G401 (cell line): ENCODE measurements at places on chromosomes 3 and 15.

- no peak for DNase-seq
Measured at GRCh38 chr3:141407047-141407446, 38.7 kb downstream of the ZBTB38 start.

DNA sequence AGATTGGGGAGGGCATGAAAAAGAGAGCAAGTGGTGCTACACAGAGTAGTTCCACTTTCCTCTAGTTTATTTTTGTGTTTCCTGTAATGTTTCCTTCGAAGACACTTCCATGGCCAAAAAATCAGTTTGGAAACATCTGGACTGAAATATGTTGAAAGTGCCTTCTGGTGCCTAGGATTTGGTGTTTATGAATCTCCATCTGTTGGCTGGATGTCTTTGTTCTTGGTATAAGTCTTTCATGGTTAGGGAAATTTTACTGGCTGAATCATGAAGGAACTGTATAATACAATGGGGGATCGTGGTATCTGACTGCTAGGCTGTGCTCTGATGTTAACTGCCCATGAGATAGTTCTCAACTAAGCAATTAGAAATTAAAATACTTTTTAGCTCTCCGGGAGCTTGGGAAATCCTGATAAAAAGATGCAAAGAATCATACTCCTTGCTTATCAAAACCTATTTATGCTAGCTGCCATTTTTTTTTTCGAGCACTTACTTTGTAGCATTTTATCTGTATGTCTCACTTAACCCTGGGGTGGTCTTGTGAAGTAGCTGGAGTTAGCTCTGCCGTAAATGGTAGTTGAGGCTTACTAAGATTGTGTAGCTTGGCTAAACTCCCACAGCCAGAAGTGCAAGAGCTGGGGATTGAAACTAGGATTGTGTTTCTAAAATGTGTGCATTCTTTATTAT is 21.9 kb downstream of the AKAP13 start:
- no peak for DNase-seq

GRCh38 chr15:22958487-22959280 is 21.5 kb downstream of the CYFIP1 start:
- no peak for DNase-seq

DNA sequence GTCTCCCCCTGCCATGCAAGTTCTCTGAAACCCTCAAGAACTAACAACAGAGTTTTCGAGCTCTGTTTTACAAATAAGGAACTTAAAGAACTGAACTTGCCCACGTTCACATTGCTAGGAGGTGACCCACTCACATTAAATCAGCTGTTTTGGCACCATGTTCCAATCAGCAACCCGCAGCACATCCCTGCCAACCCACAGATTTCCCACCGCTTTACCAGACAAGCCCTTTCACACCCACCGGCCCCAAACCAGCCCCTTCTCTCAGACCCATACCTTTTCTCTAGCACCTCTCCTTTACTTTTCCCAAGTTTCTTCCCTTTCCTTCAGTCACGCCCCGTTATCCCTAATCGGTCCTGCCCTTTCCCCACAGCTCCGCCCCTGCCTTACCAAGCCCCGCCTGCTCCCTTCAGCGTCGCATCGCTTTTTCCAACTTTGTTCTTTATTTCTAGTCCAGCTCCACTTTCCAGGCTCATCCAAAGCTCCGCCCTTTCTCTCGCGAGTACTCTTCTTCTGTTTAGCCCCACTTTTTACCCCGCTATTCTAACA is 804 bp upstream of the BRPF1 start:
- no peak for DNase-seq

DNA sequence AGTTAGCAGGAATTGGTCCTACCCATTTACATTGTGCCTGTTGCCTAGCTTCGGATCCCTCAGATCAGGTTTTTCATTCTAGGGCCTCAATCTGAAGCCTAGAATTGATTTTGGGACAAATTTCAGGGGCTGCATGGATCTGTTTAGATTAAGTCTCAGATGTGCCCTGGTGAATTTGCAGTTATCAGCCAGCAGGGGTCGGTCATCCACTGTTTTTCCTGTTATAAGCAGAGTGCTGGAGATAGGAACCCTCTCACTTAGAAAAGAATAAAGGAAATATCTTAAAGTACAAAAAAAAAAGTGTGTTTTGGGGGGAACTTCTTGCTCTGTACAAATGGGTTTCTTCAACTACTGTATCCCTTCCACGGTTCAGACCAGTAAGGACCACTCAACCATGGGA is 212.5 kb downstream of the BCHE start:
- no peak for DNase-seq

- DNase-seq: no peak
Measured at GRCh38 chr3:188309437-188310269, 155.7 kb downstream of the LPP start.

- no peak for DNase-seq
Measured at GRCh38 chr15:29785136-29785535, 37.1 kb downstream of the TJP1 start.

- DNase-seq: no peak
Measured at GRCh38 chr15:56984681-56985481, 66.4 kb downstream of the TCF12 start.

DNA sequence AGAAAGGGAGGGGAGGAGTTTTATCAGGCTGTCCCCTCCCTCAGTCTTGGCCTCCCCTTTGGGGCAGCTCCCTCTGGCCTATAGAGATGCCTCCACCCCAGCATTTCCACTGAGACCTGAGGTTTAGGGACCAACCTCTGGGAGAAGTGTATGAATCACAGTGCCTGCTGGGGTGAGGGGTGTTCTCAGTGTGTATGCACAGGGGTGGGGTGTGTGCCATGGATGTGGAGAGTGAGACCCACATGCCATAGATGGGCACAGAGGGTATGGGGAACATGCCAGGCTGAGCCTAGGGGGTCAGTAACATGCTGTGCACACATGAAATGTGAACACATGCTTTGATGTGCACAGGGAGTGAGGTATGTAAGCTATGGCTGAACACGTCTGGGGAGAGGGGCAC is 12.4 kb upstream of the ANKRD63 start:
- DNase-seq: no peak

- DNase-seq: no peak
Measured at GRCh38 chr3:81743096-81744025, 18.1 kb downstream of the GBE1 start.

GRCh38 chr3:53224536-53224935 is 31.3 kb downstream of the TKT start:
- no peak for DNase-seq

DNA sequence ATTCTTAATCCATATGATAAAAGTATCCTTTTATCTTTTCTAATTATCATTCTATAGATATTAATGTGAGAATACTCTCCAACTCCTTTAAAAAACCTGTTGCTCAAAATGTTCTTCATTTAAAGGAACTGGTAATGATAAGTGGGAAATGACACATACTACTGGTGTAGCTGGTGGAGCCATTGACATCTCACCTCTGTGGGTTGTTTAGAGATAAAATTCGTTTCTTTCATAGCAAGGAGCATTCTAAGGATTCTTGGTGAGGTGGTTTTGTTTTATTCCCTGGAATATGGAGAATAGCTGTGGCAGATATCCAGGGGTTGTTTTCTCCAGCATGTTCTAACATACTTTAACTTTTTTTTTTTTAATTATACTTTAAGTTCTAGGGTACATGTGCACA is 299.8 kb upstream of the THBS1 start:
- DNase-seq: no peak

GRCh38 chr3:31142139-31142538 is 247.7 kb upstream of the GADL1 start:
- DNase-seq: no peak

DNA sequence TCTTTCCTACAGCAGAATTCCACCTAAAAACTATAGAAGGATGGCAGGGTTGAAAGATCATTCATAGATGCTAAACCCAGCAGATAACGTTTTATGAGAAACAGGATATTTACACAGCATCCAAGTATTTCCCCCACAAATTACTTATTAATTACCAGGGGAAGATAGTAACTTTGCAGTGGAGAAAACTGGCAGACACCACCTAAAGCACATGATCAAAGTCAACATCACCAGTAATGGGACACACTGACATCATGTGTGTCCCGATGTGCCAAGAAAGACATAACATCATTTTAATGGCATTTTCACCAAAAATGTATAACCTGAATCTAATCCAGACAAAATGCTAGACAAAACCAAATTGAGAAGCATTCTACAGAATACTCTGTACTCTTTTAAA is 220.4 kb upstream of the THBS1 start:
- no peak for DNase-seq

- no peak for DNase-seq
Measured at GRCh38 chr3:195820901-195821300, 9.2 kb upstream of the MUC4 start.

- DNase-seq: no peak
Measured at GRCh38 chr15:69669446-69669845, 216.8 kb downstream of the RPLP1 start.

- no peak for DNase-seq
Measured at GRCh38 chr3:182327196-182327681, 466.1 kb upstream of the ATP11B start.

- DNase-seq: no peak
Measured at GRCh38 chr3:181718369-181718768, 6.6 kb downstream of the SOX2 start.

DNA sequence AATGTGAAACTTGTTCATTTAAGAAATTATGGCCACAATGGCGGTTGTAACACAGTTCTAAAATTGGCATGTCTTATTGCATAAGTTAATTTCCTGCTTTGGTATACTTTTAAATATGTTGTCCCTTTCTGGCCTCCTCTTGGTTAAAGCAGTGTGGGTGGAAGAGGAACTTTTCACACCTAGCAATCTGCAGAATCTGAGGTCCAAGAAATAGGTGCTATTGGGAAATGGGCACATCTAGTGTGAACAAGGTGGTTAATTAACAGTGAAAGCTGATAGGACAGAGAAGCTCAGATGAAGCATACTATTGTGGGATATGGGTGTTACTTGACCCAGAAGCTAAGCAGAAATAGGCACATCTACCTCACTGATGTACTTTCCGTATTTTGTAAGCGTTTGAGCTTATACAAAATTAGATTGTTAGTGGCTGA is 10.6 kb downstream of the CMC1 start:
- DNase-seq: no peak
